ENCODE measurements at places on chromosomes 2 and 18. TPM values are rescaled to one million over a fixed set of nuclear protein-coding genes. Genes with fewer than 3 reads are reported as not detected.

Gene CCL20
- not detected for total RNA-seq

DNA sequence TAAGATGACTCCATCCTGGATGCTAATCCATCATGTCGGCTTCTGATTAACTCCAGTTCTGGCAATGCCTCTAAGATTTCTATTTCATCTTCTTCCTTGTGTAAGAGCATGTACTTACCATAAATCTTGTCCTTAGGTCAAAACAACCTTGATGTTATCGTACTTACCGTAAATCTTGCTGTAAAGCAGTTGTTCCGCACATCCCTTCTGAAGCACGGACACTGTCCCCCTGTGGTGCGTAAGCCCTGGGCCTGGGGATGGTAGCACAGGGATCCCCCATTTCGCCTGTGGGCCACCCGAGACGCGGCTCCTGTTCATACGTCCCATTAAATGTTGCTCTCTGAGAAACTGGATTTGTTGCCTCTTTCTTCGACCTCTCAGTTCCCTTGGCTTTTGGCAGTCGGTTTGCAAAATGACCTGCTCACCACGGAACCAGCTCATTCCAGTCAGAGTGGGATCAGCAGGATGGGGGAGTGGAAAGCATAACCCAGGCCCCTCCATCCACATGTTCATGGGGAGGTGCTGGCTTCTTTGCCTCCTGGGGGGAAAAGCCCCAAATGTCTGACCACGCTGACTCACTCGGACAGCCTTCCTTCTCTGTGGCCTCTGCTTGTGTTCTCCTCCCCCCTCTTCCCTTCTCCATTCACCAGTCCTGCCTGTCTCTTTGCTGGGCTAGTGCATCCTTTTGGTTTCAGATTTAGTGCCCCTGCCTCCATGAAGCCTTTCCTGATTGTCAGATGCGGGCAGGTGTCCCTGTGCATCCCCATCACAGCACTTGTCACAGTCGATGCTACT is 49.9 kb downstream of the RAB31 start:
- no peaks in the 10 kb centered on the region for H3K27me3 ChIP-seq
- no peaks in the 10 kb centered on the region for H3K4me1 ChIP-seq
- no peaks in the 10 kb centered on the region for H3K36me3 ChIP-seq
- no peak overlapping the region for H3K4me3 ChIP-seq
- H3K27ac ChIP-seq: no peak overlapping the region

GRCh38 chr2:128466776-128467175 is 148.1 kb upstream of the HS6ST1 start:
- no peaks in the 10 kb centered on the region for H3K27me3 ChIP-seq
- DNase-seq: no peak
- no peaks in the 10 kb centered on the region for H3K4me1 ChIP-seq
- H3K36me3 ChIP-seq: no peaks in the 10 kb centered on the region
- H3K27ac ChIP-seq: no peak overlapping the region

DNA sequence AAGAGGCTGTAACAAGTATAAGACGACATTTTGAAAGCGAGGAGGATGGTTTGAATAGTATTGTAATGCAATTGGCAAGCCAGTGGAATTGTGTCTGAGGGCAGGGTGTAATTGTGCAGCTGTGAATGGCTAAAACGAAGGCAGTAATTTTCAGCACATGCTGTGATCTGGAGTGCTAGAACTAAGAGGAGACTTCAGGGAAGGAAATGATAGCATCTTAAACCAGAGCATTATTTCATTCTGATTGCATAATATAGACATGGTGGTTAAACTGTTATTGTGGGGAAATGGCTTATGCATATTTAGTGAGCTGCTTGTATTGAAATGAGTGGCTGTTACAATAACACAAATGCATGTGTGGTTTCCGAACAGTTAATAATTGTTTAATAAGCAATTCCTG is 36.3 kb downstream of the THSD7B start:
- H3K27ac ChIP-seq: no peak overlapping the region
- H3K4me1 ChIP-seq: no peaks in the 10 kb centered on the region
- H3K27me3 ChIP-seq: no peaks in the 10 kb centered on the region
- no peak for DNase-seq
- no peak overlapping the region for H3K4me3 ChIP-seq
- no peaks in the 10 kb centered on the region for H3K36me3 ChIP-seq

DNA sequence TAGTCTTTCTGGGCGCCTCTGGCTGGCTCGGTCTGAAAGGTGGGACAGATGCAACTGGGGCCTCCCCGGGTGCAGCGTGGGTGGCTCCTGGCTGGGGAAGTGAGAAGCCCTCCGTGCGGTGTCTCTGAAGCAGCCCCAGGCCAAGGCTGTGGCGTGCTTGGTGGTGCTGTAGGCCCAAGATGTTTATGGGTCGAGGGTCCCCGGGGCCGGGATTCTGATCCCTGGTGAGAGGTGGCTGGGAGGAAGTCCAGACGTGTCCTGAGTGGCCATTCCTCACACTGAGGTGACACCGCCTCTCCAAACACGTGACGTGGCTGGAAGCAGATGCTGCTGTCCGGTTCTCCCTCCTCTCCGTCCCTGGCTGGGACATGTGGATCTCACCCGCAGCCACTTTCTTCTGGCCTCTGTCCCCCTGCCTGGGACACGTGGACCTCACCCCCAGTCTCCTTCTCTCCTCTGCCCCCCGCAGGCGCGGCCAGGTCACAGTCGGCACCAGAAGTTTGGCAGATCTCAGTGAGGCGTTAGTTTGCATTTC is 12.6 kb downstream of the RTP5 start:
- H3K36me3 ChIP-seq: no peaks in the 10 kb centered on the region
- peak overlapping the region; percentile 71 for H3K27ac ChIP-seq
- peak overlapping the region; percentile 87 for H3K4me3 ChIP-seq
- H3K4me1 ChIP-seq: peaks cover 28% of the 10 kb centered on the region

GRCh38 chr2:207337234-207338219 is 171.8 kb upstream of the KLF7 start:
- no peak overlapping the region for H3K4me3 ChIP-seq
- H3K27ac ChIP-seq: no peak overlapping the region
- no peak for DNase-seq
- peaks cover 36% of the 10 kb centered on the region for H3K4me1 ChIP-seq

DNA sequence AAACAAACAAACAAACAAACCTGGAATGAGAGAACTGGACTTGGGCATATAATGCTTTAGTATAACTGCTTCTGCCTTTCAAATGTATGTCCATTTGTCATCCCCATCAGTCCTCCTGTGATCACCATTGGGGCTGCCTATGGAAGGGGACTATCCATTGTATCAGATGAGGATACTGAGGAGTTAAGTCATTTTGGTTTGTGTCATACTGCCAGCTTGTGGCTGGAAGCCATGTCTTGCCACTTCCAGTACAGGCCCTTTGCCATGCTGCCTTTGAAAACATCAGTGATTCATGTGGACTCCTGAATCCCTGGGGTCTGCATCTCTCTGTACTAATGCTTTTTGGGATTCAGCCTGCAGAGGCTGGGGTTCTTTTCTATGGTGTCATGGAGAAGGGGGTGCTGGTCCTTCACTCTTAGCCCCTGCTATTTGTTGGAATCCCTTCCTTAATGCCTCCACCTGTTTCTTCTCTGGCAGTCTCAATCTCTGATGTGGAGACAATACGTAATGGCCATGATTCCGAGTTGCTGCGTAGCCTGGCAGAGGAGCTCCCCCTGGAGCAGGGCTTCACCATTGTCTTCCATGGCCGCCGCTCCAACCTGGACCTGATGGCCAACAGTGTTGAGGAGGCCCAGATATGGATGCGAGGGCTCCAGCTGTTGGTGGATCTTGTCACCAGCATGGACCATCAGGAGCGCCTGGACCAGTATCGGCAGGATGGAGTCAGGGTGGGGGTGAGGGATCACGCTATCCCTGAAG is 10.6 kb downstream of the PLCD4 start:
- no peak overlapping the region for H3K4me3 ChIP-seq
- no peak for DNase-seq
- no peaks in the 10 kb centered on the region for H3K36me3 ChIP-seq
- H3K27ac ChIP-seq: no peak overlapping the region
- no peaks in the 10 kb centered on the region for H3K4me1 ChIP-seq

DNA sequence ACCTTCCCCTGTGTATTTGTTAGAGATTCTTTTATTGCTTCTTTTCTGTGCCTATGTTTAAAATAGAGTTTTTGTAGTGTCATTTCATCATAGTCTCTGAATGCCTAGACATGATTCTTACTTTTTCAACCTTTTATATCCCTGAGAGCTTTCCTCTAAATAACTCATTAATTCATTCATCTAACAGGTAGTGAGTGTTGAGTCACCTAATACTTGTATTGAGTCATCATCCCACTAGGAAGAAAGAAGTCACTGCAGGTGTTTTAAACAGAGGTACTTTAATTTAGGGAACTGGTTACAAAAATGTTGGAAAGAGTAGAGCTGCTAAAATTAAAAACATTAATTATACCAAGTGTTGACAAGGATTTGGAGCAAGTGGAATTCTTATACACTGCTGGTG is 18.5 kb upstream of the NMS start:
- H3K36me3 ChIP-seq: no peaks in the 10 kb centered on the region
- H3K4me1 ChIP-seq: no peaks in the 10 kb centered on the region
- DNase-seq: no peak
- H3K4me3 ChIP-seq: no peak overlapping the region

DNA sequence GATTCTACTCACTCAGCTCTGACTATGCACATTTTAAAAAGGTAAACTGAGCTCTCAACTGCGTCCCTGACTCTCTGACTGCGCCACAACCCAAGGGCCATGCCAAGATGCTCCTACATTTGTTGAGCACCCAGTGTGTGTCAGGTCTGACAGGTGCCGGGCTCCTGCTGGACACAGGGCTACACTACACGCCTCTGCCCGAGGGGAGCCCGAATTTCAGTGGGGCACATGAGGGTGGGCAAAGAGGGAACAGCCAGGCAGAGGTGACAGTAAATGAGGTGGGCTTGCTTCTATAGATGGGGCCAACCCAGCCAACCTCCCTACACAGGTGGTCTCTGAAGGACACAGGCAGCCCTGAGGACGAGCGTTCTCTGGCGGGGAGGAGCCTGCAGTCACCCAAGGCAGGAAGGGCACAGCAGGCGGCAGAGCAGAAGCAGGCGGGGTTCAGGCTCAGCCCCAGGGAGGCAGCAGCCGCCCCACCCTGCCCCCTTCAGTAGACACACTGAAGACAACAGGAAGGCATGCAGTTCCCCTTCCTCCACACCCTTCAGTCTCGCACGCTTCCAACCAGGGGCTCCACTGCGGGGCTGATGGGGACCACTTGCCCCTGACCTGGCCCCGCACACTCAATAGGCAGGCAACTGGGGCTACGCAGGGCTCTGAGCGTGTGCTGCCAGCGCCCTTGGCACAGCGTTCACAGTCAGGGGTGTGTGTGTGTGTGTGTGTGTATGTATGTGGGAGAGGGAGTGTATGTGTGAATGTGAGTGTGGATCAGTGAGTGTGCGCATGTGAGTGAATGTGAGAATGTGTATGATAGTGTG is 98.4 kb downstream of the UXS1 start:
- H3K4me1 ChIP-seq: no peaks in the 10 kb centered on the region
- no peak overlapping the region for H3K27ac ChIP-seq
- no peaks in the 10 kb centered on the region for H3K36me3 ChIP-seq
- no peak for DNase-seq

DNA sequence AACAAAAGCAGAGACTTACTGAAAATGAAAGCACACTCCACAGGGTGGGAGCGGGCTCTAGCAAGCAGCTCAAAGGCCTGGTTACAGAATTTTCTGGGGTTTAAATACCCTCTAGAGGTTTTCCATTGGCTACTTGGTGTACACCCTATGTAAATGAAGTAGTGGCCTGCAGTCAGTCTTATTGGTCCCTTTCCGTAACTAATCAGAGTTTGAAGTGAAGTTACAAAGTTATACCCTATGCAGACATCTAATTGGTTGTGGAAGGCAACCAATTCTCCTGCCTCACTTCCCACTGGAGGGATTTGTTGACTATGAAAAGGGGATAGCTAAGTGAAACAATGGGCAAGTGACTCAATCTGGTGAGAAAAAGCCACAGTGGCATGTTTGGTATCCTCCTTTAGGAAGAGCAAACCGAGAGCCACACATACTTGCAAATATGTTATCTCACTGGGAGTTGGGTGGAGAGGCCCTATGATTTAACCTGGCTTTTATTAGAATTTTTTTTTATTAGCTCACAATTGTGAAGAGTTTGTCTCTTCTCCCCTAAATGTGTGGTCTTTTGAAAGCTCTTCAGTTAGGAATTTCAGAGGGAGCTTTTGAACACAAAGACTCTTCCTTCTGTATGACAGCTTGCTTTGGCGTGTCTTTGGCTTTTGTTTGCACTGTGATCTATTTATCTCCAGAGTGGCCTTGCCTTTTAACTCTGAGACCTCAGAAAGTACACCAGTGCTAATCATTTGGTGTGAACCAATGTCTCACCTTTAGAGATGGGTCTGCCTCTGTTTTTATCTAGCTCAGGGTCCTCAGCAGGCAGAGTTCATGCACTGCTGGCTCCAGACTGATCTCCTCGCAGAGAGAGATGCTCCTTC is 69.6 kb downstream of the MAP4K4 start:
- no peaks in the 10 kb centered on the region for H3K4me1 ChIP-seq
- no peak overlapping the region for H3K27ac ChIP-seq
- H3K36me3 ChIP-seq: no peaks in the 10 kb centered on the region
- no peaks in the 10 kb centered on the region for H3K27me3 ChIP-seq
- no peak for DNase-seq

DNA sequence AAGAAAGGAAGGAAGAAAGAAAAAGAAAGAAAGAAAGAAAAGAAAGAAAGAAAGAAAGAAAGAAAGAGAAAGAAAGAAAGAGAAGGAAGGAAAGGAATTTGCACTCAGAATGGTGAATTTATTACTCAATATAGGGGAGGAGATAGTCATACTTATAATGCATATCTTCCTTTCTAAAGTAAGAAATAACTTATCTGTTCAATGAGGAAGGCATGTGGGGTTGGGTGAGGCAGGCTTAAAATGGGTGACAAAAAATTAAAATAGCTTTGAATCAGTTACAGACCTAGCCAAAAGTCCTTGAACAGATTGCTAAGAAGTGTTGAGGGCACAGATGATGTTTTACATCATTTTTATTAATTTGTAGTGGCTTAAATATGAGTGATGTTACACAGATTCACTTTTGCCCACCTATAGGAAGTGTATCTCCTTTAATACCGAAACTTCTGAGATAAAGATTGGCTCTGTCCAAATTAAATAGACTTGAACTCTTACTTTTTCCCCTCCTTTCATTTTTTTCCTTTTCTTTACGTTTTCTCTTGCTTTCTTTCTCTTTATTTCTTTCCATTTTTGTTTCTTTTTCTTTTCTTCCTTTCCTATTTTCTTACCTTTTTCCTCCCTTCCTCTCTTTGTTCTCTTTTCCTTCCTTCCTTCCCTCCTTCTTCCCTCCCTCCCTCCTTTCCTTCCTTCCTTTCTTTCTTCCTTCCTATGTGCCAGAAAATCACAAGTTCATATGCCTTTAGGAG is 14.8 kb upstream of the DSC2 start:
- H3K36me3 ChIP-seq: no peaks in the 10 kb centered on the region
- H3K27me3 ChIP-seq: no peaks in the 10 kb centered on the region
- DNase-seq: peak; percentile 51

Gene RESP18
- not detected for total RNA-seq

DNA sequence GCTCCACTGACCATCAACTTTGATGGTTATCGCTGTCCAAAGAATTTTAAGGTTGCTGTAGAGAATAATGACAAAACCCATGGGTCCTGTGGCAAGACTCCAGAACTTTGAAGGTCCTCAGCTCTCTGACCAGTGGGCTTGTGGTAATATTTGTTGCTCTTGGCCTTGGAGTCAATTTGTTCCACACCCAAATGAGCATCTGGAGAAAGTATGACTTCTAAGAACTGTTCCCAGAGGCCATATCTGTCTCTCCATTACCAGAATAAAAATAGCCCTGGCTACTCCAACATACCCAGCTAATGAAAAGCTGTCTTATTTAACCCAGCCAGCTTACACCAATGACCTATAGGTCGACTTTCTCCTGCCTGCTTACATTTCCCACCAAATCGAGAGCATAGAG is 466.4 kb downstream of the MEIS1 start:
- no peaks in the 10 kb centered on the region for H3K4me1 ChIP-seq
- H3K36me3 ChIP-seq: no peaks in the 10 kb centered on the region
- no peak overlapping the region for H3K4me3 ChIP-seq
- H3K27me3 ChIP-seq: no peaks in the 10 kb centered on the region
- H3K27ac ChIP-seq: no peak overlapping the region
